ENCODE measurements at places on chromosomes 16 and 17.
A peak's percentile ranks its signal among the peaks of the same experiment; 100 is the strongest.

- DNase-seq, result no peak
Measured at GRCh38 chr17:67679721-67680120, 38.0 kb upstream of the NOL11 start.

DNA sequence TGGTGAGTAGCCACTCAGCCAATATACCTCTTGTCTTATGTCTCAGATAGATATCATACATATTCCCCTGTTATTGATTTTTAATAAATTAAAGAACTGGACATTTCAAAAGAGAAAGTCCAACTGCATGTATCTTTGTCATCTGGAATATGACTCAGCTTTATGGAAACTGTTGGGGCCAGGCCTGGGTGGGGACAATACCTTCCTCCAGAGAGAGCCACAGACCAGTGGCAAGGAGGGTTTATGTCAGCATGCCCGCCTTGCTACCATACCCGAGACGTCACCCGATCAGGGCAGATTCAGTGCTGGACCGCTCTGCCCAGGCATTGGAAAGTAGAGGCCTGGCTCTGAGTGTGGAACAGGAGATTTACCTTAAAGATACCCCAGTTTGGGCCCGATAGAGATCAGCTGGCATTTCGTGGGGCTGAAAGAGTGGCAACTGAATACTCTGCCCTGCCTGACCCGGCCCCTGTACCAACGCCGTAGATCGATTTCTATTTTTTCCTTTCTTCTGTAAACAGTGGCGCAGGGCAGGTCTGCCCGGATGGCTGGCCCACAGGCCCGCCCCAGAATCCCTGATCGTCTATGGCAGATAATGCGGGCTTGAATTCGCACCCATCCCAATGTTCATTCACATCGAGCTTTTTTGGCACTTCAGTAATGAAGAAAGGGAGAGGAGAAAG, 158.6 kb downstream of the SALL1 start:
- no peak for DNase-seq

- DNase-seq, result no peak
Measured at GRCh38 chr17:19306160-19307111, 56.1 kb downstream of the B9D1 start.

DNA sequence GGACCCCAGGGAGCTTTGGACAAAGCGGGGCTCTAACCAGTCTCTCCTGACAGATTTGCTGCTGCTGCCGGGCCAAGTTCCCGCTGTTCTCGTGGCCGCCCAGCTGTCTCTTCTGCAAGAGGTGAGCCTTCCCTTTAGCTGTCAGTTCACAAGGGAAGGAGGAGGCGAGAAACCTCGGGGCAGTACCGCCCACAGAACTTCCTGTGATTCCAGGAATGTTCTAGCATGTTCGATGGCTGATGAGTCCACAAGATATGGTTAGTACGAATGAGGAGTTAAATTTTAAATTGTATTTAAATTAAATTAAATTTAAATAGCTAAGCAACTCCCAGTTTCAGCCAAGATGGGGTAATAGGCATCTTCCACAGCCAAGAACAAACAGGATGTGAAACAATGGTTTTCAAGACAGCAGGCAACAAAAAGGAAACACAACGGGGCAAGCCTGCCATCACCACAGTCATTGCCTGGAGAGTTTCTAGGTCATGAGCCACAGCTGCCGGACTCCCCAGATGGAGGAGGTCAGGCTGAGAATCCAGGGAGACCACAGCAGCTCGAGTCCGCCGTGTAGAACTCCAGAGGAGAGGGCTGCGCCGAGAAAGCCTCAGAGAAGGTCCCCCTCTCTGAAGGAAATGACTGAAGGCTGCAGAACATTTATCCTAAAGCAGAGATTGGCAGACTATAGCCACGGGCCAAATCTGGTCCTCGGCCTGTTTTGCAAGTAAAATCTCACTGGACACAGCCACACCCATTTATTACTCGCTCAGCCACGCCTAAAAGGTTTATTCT, 9.5 kb upstream of the TCF25 start:
- DNase-seq, result no peak

- DNase-seq, result no peak
Measured at GRCh38 chr16:88014954-88015805, 63.9 kb downstream of the BANP start.

- DNase-seq, result no peak
Measured at GRCh38 chr17:62796291-62796690, 11.8 kb downstream of the MARCHF10 start.

DNA sequence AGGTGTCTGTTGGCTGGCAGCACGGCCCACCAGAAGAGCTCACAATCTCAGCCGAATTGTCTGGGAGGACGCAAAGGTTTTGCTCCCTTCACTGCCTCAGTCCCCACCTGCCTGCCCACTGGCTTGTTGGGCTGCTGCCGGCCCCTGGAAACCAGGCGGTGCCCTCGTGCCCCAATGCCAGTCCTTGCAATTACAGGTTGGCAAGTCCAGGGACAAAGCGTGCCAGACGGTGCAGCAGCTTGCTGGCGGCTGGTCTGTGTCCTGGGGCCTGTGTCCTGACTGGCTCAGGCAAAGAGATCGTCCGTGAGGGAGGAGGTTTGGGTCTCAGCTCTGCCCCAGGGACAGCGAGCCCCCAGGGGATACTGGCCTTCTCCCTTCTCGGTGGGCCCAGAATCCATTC, 24.6 kb upstream of the SPNS2 start:
- no peak for DNase-seq

- no peak for DNase-seq
Measured at GRCh38 chr17:8012996-8013640, 10.7 kb downstream of the GUCY2D start.

DNA sequence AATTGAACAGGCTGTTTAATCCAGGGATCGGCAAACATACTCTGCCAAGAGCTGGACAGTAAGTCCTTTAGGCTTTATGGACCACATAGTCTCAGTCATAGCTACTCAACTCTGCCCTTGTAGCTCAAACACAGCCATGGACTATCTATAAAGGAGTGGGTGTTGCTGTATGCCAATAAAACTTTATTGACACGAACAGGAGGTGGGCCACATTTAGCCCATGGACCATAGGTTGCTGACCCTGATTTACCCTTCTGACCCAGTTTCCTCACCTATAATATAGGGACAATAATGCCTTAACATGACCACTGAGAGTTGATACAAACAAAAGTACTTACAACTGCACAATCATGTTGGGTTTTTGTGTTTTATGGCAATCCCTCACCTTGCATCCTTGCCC, 257.0 kb upstream of the SDK2 start:
- no peak for DNase-seq

- peak; percentile 39 for DNase-seq
Measured at GRCh38 chr17:73068322-73069153, 23.9 kb downstream of the SLC39A11 start.

- DNase-seq, result no peak
Measured at GRCh38 chr17:72640415-72641165, 451.9 kb downstream of the SLC39A11 start.

DNA sequence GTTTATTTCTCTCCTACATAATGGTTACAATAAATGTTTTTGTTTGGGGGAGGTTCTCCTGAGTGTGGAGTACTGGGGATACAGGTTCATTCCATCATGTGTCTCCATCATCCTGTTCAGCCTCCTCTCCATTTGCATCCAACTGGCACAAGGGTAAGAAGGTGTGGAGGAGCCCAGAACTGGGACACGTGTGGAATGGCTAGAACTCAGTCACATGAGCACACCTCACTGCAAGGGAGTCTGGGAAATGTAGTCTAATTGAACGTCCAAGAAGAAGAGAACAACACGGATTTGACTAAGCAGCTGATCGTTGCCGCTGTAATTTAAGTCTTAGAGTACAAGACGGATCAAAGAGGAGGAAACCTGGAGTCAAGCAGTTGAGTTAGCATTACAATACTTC, 6.1 kb downstream of the OR1A1 start:
- DNase-seq, result no peak

GRCh38 chr16:88773812-88774291, 11.2 kb downstream of the PIEZO1 start:
- DNase-seq, result no peak

DNA sequence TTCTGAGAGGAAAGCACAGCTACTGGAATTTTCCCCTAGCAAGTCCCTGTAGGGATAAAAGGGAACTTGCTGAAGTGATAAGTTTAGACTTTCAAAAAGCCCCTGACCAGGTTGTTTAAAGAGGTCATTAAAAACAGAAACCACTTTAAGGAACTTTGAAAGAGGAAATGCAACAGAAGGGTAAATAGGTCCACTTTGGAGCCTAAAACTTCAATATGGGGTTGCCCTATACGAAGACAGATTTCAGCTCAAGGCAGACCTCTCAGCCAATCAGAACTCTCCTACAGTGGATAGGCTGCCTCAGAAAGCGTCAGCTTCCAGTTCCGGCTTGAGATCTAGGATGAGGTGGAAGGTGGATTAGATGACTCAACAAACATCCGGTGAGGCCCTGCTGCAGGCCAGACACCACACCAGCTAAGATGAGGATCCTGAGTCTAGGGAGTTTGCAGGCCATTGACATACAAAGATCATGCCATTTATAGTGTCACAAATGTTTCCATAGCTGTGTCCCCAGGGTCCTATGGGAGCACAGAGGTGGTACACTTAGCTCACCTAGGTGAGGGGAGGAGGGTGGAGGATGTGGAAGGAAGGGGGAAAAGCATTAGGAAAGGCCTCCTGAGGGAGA, 7.9 kb upstream of the MFSD6L start:
- peak; percentile 78 for DNase-seq

GRCh38 chr16:89721546-89722391, 432 bp downstream of the ZNF276 start:
- DNase-seq, result no peak

GRCh38 chr17:76150712-76151622, 9.9 kb upstream of the FOXJ1 start:
- DNase-seq, result no peak

GRCh38 chr17:16013943-16014407, 14.4 kb downstream of the TTC19 start:
- no peak for DNase-seq

- no peak for DNase-seq
Measured at GRCh38 chr16:10312784-10313724, 72.8 kb upstream of the ATF7IP2 start.

GRCh38 chr17:3024346-3024745, 39.1 kb downstream of the OR1D5 start:
- DNase-seq, result no peak

GRCh38 chr16:2979669-2980226, 498 bp downstream of the PKMYT1 start:
- peak; percentile 52 for DNase-seq

GRCh38 chr17:76948726-76949342, 80.6 kb downstream of the MGAT5B start:
- no peak for DNase-seq

DNA sequence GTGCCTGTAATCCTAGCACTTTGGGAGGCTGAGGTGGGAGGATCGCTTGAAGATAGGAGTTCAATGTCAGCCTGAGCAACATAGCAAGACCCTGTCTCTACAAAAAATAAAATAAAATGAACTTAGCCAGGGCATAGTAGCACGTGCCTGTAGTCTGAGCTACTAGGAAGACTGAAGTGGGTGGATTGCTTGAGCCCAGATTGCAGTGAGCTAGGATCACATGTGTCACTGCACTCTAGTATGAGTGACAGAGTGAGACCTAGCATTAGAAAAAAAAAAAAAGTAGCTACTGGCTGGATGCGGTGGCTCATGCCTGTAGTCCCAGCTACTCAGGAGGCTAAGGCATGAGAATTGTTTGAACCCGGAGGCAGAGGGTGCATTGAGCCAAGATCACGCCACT, 6.0 kb downstream of the ADAP2 start:
- no peak for DNase-seq

- no peak for DNase-seq
Measured at GRCh38 chr17:72812823-72813222, 279.7 kb downstream of the SLC39A11 start.

GRCh38 chr16:57629516-57630406, 1.3 kb downstream of the ADGRG1 start:
- no peak for DNase-seq

Measured in HL-60 (cell line).